Purkinje cell (primary cell): ENCODE measurements at places on chromosomes 2 and 18. TPM values are rescaled to one million over a fixed set of nuclear protein-coding genes. Genes with fewer than 3 reads are reported as not detected.

The ABCB11 gene
- polyA plus RNA-seq = 0.03 TPM in 1 of 2 replicates, not detected in the other

The CPSF3 gene
- polyA plus RNA-seq = 50.8 and 51.5 TPM in 2 replicates

The CCDC74A gene
- polyA plus RNA-seq = 0.74 and 0.91 TPM in 2 replicates

The CABLES1 gene
- 2.7 and 2.9 TPM in 2 replicates for polyA plus RNA-seq

The PJVK gene
- 6.1 and 6.6 TPM in 2 replicates for polyA plus RNA-seq

The MTHFD2 gene
- 34.2 and 39.6 TPM in 2 replicates for polyA plus RNA-seq

The TMEM182 gene
- polyA plus RNA-seq = 32.9 and 33.8 TPM in 2 replicates

The SP140 gene
- polyA plus RNA-seq = not detected in 2 replicates

The THSD7B gene
- polyA plus RNA-seq = 0.41 TPM in 1 of 2 replicates, not detected in the other

The SNORC gene
- 3.8 and 6.2 TPM in 2 replicates for polyA plus RNA-seq

The RTP5 gene
- not detected in 2 replicates for polyA plus RNA-seq

The GAD1 gene
- 377 and 427 TPM in 2 replicates for polyA plus RNA-seq

The WDFY1 gene
- polyA plus RNA-seq = 14.7 and 20.4 TPM in 2 replicates

The RGPD3 gene
- polyA plus RNA-seq = 0.49 TPM in 1 of 2 replicates, not detected in the other
